CD4-positive, alpha-beta T cell treated with Interferon alpha-2 for 1 hour (primary cell): ENCODE measurements at places on chromosomes 16 and 17.

- no peak for DNase-seq
These were observed 83.6 kb downstream of the CACNG1 start for GRCh38 chr17:67127925-67128324.

DNA sequence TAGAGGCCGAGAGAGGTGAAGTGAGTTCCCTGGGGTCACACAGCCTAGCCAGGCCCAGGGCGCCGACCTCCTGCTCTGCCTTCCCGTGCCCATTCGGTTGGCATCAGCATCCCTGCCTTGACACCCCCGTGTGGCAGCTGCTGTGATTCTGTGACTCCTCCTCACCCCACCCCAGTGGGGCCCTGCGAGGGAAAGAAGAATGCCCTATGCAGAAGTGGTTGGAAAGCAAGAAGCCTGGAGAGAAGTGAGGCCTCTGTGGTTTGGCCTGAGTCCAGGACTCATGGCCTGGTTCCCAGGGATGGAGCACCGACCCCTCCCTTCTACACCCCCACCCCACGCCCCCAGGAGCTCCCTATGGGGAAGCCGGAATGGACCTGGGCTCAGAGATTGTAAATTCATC lies 296.2 kb downstream of the SEC14L1 start:
- DNase-seq: no peak

- DNase-seq: no peak
These were observed 68.9 kb downstream of the USP31 start for GRCh38 chr16:23080329-23080728.

GRCh38 chr16:79437764-79438751 lies 162.5 kb downstream of the MAF start:
- no peak for DNase-seq

GRCh38 chr17:2943981-2944380 lies 119.4 kb downstream of the OR1D5 start:
- DNase-seq: peak; percentile 14

GRCh38 chr16:53281280-53281679 lies 153.0 kb upstream of the RBL2 start:
- no peak for DNase-seq

DNA sequence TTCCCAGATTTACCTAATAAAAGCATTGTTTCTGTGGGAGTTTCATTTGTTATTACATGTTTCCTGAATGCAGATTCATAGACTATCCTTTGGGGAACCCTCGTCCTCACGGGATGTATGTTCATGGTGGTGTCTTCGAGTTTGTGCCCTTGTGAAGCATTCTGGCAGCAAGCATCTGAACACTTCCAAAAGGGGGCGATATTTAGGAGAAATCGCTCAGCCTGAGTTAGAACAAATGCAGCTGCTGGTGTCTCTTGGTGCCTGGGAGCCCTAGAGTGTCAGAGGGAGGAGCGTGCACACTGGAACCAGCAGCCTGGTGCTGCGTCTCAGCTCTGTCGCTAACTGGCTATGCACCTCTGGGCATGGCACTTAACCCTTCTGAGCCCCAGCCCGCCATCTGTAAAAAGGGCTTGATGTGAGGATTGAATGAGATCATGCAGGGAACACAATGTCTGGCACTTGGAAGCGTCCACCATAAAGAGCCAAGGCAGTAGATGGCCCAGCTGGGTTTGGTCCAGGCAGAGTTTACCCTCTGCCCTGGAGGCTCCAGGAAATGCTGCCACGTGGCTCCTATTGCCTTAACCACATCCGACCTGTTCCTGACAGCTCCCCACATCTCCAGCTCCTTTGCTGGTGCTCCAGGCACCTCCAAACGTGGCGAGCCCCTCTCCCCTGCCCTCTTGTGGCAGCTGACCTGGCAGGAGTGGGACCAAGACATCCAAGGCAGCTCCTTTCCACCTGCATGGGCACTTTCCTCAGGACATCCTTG lies 25.0 kb upstream of the C16orf78 start:
- DNase-seq: no peak

GRCh38 chr17:71765437-71765836 lies 355.4 kb upstream of the SOX9 start:
- no peak for DNase-seq

DNA sequence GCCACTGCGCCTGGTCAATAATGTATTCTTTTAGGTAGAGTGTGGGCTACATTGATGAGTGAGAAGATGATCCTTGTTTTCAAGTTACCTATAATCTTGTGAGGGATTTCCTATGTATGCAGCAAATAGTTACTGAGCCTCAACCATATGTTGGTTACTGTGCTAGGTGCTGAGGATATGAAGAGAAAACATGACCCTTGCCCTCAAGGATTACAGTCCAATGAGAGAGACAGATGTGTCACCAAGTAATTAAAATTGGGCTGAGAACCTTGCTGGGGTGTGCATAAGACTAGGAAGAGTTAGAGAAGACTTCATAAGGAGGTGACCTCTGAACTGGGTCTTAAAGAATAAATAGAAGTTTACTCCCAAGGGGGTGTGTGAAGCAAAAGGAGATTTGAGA lies 7.4 kb downstream of the POLR2A start:
- DNase-seq: no peak

DNA sequence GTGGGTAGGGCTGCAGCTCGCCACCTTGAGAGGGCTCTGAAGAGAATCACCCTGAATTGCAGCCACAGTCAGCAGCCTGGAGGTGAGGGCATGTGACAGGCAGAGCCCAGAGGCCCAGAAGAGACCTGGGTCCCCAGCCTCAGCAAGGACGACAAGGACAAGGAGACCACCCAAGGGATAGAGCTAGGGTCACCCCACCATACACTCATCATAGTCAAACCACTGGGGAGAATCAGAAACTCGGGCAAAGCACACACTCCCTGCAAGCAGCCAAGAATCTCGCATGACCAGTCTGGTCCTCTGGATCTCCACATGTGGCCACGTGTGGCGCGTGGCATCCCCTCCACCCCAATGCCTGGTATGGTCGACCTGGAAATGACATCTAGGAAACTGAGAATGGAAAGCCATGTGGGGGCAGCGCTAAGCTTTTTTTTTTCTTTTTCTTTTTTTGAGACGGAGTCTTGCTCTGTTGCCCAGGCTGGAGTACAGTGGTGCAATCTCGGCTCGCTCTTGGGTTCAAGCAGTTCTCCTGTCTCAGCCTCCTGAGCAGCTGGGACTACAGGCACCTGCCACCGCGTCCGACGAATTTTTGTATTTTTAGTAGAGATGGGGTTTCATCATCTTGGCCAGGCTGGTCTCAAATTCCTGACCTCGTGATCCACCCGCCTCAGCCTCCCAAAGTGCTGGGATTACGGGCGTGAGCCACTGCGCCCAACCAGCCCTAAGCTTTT lies 4.6 kb upstream of the SPHK1 start:
- no peak for DNase-seq

GRCh38 chr16:30087181-30087898 lies 4.4 kb downstream of the TBX6 start:
- peak; percentile 55 for DNase-seq

GRCh38 chr16:85421338-85422195 lies 191.6 kb upstream of the GSE1 start:
- no peak for DNase-seq
